ENCODE measurements at places on chromosomes 1 and 21.

GRCh38 chr1:33723251-33723650 is 140.6 kb upstream of the HMGB4 start:
- DNase-seq = no peak

- no peak for DNase-seq
Observed at GRCh38 chr1:56153276-56153675, 426.1 kb downstream of the PLPP3 start.

GRCh38 chr1:186530109-186530508 is 69.2 kb upstream of the PDC start:
- DNase-seq = no peak

DNA sequence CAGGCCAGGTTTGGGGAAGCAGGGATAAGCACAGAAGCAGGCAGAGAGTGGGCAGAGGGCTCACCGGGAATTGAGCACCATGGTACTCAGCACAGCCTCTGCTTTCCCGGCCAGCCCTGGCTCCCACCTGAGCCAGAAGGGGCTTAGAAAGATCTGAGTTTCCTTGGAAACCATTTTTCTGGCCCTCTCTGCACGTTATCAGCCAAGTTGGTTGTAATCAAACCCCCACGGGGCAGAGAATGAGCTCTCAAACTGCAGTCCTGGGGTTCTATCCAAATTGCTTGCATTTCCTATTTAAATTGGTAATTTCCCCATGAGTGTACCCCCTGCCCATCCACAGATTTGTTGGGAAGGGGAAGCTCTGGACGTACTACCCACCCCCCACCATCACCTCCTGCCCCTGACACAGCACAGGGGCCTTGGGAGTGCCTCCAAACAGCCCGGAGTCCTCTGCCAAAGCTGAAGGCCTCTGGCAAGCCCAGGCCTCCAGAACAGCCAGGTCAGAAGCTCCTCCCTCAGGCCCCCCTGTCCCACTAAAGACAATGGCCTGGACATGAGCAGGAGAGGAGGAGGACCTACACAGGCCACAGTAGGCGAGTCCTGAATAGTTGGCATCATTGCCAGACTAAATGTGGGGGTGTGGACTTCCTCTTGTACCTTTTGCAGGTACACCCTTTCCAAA is 42.7 kb upstream of the GJB5 start:
- no peak for DNase-seq

- DNase-seq = peak; percentile 37
Observed at GRCh38 chr21:26783466-26784195, 61.6 kb downstream of the ADAMTS1 start.

DNA sequence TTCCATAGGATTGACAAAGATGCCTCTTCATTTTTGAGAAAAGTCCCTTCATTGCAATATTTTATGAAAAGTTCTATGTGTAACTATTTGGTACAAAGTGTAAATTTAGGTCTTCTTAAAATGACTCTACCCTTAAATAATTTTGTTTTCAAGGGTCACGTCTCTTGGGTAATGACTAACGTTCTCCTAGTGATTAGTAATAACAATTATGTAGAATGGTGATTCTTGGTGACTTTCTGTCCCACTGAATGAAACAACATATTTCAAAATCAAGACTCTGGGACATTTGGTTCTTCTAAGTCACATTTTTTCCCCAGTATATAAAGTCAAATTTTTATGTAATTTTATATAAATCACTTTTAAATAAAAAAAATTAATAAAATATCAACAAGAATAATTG is 277.5 kb upstream of the ADAMTS5 start:
- DNase-seq = no peak

DNA sequence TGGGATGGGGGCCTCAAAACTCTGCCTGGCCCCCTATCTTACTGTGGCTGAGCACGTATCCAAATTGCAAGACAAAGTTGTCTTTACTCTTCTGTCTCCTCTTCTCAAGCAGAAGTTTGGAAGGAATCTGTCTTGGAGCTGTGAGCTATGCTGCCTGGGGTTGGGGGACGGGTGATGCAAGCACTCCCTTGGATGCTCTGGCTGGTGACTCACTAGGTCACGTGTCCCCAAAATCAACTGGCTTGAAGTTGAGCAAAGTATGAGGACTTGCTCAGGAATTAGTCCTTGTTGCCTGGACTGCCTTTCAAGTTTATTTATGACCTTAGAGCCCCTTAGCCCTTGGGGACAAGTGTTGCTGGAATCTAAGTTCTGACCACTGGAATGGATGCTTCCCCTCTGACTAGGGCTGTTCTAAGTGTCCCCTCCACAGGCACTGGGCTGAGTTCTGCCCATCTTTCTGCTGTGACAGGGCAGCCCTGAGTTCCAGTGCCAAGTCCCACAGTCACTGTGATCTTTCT is 269.5 kb downstream of the HHAT start:
- DNase-seq = peak; percentile 96

- no peak for DNase-seq
Observed at GRCh38 chr1:10179406-10180091, 30.8 kb upstream of the KIF1B start.

DNA sequence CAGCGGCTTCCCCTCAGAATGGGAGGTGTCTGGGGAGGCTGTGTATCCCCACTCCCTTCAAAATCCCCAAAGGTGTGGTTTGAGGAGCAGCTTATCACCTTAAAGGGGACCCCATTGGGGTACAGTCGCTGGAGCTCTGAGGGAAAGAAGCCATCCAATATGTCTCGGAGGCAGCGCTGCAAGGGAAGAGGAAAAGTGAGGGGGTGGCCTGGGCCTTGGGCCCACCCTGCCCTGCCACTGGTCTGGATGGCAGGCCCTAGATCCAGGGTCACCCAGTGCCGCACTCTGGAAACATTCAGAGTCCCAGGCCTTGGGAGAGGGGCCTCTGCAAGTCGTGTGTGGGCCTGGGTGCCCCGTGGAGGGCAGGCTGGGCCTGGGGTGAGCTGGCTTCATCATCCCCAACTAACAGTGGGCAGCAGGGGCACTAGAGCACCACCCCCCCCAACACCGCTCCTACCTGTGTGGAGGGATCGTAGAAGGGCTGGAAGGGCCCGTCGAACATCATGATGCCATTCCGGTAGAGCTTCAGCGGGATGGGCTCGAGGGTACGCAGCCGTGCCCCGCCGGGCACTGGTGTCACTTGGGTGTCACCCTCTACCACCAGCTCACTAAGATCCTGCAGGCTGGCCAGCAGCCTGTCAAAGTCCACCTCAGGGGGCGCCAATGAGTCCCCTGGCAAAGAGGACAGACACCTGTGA is 5.6 kb downstream of the SH3BGRL3 start:
- no peak for DNase-seq

- DNase-seq = peak; percentile 89
Observed at GRCh38 chr1:213070406-213070805, 19.4 kb downstream of the RPS6KC1 start.

GRCh38 chr1:197116156-197116555 is 30.3 kb downstream of the ASPM start:
- DNase-seq = no peak

- peak; percentile 92 for DNase-seq
Observed at GRCh38 chr1:230153641-230154296, 86.7 kb downstream of the GALNT2 start.

DNA sequence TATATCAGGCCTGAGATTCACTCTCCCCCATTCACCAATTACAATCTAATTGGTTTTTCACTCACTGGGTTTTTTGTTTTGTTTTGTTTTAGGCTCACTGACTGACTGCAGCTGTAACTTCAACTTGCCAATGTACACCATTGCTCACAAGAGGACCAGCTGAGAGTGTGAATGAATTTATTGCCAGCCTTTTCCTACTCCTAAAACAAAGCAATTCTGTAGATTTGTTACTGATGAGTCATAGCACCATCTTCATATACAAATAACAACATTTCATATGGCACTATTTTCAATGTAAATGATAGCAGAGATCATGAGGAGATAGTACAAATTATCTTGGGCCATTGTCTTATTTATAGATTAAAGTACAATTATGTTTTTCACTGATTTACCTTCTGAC is 76.0 kb upstream of the DPYD start:
- DNase-seq = no peak

DNA sequence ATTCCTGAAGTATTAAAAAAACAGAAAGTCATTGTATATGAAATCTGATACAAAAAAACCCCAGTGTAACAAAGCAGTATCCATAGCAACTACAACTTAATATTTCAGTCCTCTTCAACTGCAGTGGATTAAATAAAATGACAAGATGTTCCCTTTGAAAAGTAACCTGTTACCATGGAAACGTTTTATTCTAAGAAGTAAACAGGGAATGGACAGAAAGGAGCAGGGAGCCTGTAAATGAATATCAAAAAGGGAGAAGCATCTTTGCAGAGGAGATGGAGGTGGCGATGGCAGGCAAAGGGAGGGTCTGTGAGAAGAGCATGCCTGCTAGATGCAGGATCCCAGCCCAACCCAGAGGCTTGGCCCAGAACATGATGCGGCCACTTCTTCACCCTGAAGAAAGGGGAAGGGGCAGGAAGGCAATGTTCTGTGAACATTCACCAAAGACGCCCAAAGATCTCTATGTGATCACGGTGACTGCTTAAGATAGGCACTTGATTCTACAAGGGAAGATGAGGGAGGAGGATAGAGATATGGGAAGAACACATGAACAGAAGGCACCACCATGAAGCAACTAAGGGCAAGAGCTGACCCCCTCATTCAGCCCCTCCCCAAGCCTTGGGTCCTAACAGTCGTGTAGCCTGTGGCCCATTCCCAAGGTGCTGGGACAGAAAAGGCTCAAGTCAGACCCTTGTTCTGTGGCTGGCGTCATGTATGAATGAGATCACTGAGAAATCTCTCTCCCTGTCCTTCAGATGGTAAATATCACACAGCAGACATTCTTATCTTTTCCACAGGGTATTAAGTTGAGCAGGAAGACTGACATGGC is 200.0 kb downstream of the SLC45A1 start:
- DNase-seq = peak; percentile 74

GRCh38 chr1:10906866-10907519 is 105.5 kb upstream of the TARDBP start:
- DNase-seq = no peak

DNA sequence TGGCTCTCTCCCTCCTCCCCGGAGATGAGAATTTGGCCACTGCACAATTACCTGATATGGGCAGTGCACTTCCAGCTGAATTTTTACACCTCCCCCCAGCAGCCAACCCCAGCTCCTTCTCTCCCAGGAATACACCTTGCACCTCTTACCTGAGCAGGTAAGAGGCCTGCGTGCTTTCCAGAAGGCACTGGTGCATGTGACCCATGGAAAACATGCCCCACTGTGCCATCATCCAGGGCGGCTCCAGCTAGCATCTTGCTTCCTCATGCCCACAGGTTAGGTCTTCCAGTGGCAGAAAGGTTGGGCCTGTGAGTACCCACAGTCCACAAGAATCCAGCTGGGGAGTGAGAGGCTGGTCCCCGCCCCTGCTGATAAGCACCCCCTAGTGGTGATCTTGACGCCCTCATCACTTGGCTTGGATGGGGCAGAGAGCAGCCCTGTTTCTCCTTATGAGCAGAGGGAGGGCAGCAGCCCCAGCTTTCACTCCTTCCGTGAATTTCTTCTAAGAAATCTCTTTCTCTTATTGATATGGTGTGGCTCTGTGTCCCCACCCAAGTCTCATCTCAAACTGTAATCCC is 57.8 kb downstream of the EDARADD start:
- DNase-seq = no peak

GRCh38 chr1:157505481-157506272 is 46.6 kb downstream of the FCRL5 start:
- peak; percentile 72 for DNase-seq

DNA sequence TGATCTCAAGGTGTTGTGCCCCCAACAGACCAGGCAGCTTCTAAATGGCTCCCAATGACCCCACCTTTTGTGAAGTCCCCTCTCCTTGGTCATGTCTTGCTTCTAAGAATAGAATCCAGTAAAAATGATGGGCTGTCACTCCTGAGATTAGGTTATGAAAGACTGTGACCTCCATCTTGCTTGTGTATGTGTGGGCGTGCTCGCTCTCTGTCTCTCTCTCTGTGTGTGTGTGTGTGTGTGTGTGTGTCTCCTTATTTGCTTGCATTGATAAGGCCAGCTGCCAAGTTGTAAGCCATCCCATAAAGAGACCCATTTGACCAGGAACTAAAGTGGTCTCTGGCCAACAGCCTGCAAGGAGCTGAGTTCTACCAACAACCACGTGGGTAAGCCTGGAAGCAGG is 22.9 kb upstream of the TMEM51 start:
- no peak for DNase-seq

GRCh38 chr21:42514883-42515228 is 1.2 kb downstream of the SLC37A1 start:
- DNase-seq = no peak

- no peak for DNase-seq
Observed at GRCh38 chr1:101112051-101112780, 86.6 kb upstream of the DPH5 start.

DNA sequence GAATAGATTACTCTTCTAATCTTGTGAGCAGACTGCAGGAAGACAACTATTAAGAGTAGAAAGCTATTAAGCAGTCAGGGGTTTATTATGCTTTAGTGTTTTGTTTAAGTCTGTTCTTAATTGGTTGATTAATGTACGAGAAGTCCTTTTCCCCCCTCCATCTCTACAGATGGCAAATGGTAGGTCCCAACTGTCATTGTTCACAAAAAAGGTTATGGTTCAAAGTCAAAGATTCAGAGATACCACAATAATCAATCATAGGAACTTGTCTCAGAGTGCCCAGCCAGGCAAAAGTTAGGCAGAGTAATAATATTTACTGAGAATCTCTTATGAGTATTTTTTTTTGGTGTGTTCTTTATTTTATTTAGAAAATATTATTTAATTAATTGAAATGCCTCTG is 26.8 kb downstream of the NFIA start:
- no peak for DNase-seq

DNA sequence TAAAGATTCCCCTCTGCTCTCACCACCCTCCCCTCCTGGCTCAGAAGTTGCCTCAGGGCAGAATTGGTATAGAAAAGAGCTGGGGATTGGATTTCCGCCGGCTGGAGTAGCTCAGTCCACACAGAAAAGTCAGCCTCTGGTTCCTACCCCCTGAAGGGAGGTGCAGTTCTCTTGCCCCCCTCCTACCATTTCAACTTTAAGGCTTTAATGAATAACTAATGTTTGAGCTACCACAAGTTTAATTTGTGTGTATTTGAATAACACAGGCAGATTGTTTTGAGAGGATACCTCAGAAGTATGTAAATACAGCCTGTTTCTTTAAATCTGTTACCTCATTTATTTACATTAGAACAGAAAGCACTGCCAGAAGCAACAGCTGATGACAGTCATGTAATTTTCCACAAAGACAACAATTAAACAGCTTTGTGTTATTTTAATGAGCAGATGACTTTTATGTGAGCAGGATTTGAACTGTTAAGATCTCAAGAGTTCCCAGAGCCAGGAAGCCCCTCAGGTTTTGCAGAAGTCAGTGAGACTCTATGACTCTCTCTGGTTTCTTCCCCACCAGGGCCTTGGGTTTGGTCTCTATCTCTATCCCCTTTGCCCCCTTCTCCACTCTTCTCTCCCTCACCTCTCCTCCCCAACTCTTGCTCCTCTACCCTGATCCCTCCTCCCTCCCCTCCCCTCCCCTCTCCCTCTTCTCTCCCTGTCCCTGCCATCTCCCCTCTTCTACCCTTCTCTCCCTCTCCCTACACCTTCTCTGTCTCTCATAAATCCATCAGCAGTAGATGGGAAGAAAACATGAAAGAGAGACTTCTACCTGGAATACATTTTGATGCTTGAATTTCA is 26.3 kb downstream of the DUSP10 start:
- peak; percentile 64 for DNase-seq

- no peak for DNase-seq
Observed at GRCh38 chr1:111280267-111280666, 10.4 kb upstream of the CHIA start.

GRCh38 chr1:95226781-95227660 is 7.0 kb upstream of the RWDD3 start:
- DNase-seq = no peak

- no peak for DNase-seq
Observed at GRCh38 chr1:53011175-53011574, 50.8 kb upstream of the PODN start.
